Stimulated activated CD8-positive, alpha-beta memory T cell treated with anti-CD3 and anti-CD28 coated beads, Interleukin-15, amount 100 ng/mL, for 24 hours (primary cell): ENCODE measurements at places on chromosomes 5 and 9.

DNA sequence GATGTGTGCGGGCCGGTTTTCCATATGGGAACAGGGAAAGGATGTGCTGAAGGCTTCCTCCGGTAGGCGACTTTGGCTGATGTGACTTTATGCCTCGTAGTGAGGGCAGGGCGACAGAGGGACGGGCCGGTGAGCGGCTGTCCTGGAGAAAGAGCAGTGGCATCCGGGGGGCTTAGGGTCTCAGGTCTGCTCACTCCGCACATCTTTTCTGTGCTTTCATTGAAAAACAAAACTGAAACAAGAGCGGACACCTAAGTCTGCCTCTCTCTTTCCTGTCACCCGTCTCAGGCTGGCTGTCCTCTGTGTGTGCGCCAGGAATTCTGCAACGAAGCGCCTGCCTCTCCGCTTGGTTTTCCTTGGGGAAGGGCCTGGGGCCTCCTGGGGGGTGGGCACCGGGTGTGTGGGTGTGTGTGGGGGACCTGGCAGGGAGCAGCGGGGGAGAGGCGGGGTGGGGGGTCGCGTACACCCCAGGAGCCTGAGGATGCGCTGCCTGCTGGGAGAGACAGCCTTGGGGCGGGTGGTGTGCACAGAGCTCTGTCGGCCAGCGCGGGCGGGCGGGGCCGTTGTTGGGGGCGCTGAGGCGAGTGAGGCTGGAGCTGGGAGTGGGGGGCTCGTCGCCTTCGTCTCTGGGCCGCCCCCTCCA lies 580 bp upstream of the PRRX2 start:
- no peak for DNase-seq

DNA sequence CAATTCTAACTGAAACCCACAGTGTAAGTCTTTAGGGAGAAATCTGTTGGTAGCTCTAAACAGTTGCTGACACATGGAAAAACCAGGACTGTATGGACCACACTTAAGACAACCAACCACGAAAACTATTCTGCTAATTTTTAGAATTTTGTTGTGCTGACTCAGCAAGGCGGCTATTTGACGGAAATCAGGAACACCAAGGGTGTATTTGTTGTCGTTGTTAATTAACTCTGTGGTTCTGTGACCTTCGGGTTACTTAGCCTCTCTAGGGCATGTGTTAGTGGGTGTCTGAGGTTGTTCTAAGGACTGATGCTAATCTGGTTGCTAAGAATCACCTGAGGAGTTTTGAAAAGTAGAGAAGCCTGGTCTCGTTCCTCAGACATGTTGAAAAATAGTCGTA lies 79.2 kb downstream of the ATP10B start:
- DNase-seq: no peak

- no peak for DNase-seq
Observed at GRCh38 chr5:177530638-177531037, 13.9 kb upstream of the DDX41 start.

GRCh38 chr5:122358372-122358979 lies 46.4 kb downstream of the SNCAIP start:
- no peak for DNase-seq

GRCh38 chr5:43192558-43193180 lies 644 bp downstream of the NIM1K start:
- DNase-seq: peak; percentile 1

DNA sequence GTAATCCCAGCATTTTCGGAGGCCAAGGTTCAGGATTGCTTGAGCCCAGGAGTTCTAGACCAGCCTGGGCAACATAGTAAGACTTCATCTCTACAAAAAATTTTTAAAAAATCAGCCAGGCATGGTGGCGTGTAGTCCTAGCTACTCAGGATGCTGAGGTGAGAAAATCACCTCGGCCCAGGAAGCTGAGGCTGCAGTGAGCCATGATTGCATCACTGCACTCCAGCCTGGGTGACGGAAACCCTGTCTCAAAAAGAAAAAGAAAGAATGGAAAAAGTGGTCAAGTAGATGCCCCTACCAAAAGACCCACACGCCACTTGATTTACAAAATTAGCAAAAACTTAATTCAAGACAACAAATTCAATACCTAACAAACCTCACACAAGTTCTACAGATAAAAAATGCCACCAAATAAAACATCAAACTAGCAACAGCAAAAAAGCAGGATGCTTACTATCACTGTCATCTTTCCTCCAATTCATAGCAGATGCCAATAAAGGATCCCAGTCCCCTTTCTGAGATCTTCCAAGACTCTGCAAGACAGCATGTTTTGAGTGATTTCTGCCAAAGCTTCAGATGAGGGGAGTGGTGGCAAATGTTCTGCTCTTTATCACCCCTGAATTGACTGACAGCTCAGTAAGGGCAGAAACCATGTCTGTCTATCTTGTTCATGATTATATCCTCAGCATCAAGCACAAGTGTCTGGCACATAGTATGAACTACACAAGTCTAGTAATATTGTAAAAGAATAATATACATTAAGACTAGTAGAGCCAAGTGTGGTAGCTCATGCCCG lies 34.2 kb upstream of the TESK1 start:
- DNase-seq: no peak

GRCh38 chr9:77935974-77936373 lies 95.6 kb downstream of the GNAQ start:
- DNase-seq: no peak

DNA sequence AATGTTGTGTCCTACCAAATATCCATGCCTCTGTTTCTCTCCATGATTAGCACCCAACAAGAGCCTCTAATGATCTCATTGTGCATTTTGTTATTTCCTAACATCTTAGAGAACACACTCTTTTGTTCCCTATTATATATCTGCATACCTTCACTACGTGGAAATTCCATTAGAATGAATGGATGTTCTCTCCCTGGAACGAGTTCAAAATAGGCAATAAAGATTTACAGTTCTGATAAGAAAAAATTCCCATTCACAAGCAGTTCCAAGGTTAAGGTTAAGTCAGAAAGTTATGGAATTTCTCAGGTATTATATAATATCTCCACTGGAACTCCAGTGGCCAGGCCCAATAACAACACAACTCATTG lies 83.7 kb downstream of the TRPM6 start:
- no peak for DNase-seq

DNA sequence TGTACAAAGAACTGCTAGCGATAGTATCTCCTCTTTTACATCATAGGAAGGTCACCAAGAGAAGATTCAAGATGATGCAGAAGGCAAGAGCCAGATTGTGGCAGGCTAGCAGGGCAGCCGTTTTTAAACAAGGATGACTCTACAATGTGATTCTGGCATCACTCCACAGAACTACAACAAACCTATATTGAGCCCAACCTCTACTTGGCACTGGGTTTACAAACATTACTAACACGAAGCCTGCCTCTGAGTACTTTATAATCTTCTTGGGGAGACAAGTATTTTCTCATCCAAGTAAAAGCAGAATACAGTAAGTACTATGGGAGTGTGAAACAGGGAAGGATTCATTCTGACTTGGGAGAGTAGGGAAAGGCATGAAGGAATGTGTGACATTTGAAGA lies 448.6 kb downstream of the ZNF608 start:
- DNase-seq: no peak

DNA sequence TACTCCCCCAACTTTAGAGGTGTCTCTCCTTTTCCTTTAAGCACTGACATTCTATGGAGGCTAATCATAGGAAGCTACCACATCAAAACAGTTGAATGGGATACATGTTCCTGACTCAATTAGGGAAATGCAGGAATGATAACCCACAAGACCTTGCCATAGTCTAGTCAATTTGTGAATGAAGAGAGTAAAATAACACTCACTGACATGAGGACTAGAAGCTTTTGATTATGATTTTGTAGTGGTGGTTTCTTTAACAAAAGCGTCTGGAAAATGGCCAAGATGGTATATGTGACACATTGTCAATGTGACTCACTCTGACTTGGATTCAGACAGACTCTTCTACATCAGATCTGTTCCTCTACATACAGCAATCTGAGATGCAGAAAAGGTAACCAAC lies 13.7 kb upstream of the PRELID2 start:
- DNase-seq: no peak

DNA sequence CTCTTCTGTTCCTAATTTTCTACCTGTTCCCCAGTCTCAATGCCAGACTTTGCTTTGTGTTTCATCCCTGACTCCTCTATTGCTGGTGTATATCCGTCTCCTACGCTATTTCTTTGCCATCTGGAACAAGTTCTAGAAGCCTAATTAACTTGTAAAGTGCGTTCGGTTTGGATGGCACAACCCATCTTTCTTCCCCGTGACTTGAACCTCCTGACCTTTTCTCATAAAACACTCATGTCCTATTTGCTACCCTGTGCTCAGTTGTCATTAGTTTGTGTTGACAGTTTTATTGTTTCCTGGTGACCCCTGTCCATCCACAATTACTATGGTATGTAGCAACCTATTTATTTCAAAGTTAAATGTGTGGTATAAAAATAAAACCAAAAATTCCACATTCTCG lies 323.5 kb downstream of the TLE4 start:
- DNase-seq: no peak

- no peak for DNase-seq
Observed at GRCh38 chr9:73154722-73155121, 3.1 kb downstream of the ANXA1 start.

DNA sequence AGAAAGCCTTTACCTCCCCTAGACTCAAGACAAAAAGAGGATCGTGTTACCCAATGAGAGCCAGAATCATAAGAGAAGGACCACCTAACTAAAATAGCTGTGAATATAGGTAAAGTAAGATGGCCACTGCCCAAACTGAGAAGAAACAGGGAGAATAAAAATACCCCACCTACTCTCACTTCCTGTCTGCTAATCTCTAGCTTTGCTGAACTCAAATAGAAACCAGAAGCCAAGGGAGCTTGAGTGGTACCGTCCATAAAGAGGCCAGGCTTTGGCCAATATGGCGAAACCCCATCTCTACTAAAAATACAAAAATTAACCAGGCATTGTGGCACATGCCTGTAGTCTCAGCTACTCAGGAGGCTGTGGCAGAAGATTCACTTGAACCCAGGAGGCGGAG lies 123.0 kb upstream of the FST start:
- no peak for DNase-seq

- no peak for DNase-seq
Observed at GRCh38 chr5:37717613-37718431, 122.0 kb downstream of the GDNF start.

- no peak for DNase-seq
Observed at GRCh38 chr9:114037249-114037648, 40.9 kb downstream of the AMBP start.

DNA sequence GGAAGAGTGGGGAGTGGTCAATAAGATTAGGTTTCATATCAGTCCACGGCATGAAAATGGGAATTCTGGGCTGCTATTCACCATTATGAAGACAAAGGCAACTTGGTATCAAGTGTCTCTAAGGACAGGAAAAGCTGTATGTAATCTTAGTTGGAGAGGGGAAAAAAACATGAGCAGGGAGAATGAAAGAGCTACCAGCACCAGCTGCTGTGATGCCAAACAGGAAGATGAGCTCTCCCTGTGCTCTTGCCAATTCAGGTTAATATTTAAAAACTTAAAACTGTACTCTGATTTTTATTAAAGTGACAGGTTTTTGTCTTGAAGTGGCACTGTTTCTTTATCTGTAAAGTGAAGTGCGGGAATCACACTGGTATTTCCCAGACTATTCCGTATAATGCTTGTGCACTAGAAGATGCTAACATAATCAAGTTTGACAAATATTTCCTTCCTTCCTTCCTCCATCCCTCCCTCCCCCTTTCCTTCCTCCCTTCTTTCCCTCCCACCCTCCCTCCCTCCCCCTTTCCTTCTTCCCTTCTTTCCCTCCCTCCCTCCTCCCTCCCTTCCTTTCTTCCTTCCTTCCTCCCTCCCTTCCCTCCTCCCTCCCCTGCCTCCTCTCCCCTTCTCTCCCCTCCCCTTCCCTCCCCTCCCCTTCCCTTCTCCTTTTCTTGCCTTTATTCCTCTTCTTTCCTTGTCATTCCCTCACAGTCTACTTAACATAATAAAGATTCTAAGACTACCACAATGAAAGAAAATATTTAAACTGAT lies 1383.0 kb upstream of the C9orf72 start:
- no peak for DNase-seq

GRCh38 chr9:72440992-72441847 lies 76.2 kb upstream of the ZFAND5 start:
- DNase-seq: no peak

- no peak for DNase-seq
Observed at GRCh38 chr5:68983959-68984358, 109.9 kb upstream of the SLC30A5 start.

GRCh38 chr5:23014825-23015224 lies 161.7 kb upstream of the CDH12 start:
- DNase-seq: no peak

GRCh38 chr5:147430628-147431027 lies 79.2 kb downstream of the DPYSL3 start:
- no peak for DNase-seq

DNA sequence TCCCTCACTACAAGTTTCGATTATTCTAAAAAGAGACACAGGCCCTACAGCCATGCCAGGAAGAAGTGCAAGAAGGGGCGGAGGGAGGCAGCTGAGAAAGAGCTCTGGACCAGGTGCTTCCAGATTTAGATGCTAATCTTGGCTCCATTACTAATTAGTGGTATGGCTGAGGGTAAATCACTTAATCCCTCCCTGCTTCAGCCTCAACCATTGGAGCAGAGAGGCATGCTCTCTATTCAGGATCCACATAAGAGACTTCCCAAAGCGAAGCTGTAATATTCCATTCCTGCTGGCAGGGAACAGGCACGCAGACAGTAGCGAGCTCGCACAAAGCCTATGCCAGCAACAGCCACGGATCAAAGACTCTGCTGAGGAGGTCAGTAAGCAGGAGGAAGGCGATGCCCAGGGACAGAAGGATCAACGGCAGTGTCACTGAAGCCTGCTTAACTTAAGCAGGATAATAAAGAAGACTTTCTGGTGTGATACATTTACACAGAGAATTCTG lies 24.2 kb downstream of the LIFR start:
- DNase-seq: no peak

DNA sequence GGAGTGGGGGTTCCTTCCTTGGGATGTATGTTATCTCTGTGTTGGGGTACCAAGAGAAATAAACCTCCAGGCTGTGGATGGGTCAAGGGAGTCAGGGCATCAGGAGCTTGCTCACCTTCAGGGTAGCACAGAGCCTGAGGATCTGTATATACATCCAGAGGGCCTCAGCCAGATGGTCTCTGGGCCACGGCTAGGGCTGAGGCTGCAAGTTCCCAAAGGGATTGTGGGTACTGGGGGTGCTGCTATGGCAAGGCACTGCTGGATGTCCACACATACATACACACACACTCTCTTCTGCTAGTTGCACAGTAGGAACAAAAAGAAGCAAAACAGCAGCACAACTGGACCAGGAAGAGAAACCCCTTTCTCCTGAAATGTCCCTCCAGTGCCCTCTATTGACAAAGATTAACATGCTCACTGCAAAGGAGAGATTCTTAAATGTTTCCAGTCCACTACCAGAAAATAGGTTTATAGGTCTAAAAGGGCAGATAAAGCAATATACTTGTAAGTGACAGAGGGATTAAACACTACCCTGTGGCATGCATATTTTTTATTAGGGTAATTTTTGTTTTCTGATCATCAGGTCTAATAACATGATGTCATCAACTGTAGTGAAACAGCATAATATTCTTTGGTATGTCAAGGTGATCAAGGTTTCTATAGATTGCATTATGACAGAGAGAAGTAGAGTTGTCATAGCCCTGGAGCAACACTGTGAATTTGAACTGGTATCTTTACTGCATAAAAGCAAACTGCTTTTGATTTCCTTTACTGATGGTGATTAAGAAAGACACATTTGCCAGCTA lies 56.3 kb upstream of the KCNN2 start:
- no peak for DNase-seq
